ENCODE measurements at places on chromosomes 12 and 14.

DNA sequence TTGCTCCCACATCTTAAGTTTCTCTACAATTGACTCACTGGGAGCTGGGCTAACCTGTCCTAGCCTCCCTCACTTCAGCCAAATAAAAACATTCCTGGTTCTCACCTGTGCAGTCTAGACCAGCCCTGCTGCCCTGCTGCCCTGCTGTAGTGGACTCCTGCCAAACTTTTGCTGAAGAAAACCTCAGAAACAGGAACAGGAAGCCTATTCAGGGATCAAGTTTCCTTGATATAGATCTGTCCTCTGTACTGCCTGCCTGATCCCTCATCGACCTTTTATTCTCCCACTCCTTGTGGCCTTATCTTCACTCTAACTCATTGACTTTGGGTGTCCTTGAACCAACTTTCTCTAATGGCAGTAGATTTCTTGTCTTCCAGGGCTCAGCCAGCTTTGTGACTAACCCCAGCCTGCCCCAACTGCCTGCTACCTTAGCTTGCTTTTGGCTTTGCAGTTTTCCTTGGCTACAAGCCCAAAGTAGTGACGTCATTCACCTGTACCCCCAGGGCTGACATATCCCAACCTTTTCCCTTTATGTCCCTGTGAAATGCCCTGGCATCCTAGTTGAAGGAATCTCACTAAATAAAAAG lies 234.8 kb downstream of the DUSP6 start:
- no peak for DNase-seq

DNA sequence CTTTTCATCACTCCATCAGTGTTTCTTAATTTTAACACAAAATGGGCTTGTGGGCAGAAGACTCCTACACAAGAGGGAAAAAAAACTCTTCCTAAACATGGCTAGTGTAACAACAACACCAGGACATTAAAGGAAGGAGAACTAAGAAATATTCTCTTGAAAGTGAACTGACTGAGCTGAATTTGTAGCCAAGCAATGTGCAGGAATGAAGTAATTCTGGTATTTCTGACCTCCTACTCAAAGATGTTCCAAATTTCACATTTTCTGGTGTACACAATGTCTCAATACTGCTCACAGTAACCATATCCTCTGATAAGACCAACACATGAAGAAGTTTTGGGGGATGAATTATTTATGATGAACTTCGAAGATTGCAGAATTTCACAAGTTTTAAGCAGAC lies 357.3 kb downstream of the DUSP6 start:
- no peak for DNase-seq

- DNase-seq, result no peak
These were observed 40.6 kb upstream of the GLIPR1 start for GRCh38 chr12:75439930-75440329.

DNA sequence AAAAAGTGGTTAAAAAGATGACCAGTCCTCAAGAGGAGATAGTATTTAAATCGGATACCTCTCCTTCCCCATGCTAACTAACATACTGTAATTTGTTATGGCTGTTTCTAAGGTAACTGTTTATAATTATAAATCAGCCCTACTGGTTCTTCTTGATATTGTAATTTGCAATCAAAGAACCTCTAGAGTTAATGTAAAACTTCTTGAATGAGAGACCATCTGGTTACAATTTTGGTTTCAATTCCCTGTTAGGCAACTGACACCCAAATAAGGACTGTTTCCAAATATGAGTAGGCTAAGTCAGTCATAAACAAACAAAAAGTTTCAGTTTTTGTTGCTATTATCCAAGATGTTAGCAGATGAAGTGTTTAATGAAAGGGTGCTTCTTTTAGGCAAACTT lies 120.2 kb upstream of the DNM1L start:
- no peak for DNase-seq

DNA sequence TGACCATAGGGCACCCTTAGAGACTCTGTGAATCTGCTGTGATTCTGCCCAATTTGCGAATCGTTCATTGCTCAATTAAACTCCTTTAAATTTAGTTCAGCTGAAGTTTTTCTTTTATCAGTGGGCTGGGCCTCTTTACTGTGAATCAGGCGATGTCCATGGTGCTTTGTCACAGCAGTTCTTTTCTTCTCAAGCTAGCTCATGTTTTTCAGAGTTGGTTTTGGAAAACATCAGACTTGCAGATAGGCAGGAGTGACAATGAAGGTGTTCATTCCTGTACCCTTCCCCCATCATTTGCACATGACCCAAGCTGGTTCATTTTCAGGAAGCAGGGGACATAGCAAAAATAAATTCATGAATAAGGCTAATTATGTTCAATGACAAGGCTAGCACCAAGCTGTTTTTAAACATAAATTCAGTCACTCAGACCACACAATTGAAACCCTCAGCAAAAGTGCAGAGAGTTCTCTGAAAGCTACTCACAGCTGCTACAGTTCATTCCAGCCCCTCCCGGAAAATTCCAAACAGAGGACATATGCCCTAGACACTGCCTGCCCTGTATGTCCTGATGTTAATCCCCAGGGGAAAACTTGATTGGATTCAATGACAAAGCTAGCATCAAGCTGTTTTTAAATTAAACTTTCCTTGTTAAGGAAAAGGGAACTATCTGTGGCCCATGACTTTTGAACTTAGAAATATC lies 383.3 kb downstream of the C12orf75 start:
- DNase-seq, result no peak

GRCh38 chr12:125687820-125688219 lies 622.6 kb downstream of the AACS start:
- no peak for DNase-seq

DNA sequence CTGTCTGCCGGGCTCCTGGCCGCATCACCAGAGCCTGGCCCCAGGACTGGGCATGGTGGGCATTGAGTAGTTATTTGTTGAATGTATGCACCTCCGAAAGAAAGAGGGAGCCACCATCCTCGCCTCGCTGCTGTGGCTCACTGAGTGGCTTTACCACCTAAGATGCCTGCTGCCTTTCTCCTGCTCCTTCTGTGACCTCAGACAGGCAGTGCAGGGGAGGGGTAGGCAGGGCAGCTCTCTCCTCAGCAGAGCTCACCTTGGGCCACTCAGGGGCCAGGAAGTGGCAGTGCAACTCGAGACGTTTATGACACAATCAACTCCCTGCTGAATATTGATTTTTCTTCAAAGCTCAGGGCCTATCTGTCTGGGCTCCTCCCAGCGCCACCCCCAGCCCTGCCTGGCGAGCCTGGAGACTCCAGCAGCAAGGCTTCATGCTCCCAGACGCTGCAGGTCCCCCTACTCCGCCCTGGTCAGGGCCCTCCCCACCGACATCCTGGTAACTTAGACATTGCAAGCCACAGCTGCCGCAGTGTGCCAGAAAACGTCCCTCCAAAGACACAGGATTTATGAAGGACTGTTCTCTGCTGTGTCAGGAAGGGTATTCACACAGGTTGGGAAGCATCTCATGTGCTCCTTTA lies 84.3 kb upstream of the DIO3 start:
- DNase-seq, result no peak

DNA sequence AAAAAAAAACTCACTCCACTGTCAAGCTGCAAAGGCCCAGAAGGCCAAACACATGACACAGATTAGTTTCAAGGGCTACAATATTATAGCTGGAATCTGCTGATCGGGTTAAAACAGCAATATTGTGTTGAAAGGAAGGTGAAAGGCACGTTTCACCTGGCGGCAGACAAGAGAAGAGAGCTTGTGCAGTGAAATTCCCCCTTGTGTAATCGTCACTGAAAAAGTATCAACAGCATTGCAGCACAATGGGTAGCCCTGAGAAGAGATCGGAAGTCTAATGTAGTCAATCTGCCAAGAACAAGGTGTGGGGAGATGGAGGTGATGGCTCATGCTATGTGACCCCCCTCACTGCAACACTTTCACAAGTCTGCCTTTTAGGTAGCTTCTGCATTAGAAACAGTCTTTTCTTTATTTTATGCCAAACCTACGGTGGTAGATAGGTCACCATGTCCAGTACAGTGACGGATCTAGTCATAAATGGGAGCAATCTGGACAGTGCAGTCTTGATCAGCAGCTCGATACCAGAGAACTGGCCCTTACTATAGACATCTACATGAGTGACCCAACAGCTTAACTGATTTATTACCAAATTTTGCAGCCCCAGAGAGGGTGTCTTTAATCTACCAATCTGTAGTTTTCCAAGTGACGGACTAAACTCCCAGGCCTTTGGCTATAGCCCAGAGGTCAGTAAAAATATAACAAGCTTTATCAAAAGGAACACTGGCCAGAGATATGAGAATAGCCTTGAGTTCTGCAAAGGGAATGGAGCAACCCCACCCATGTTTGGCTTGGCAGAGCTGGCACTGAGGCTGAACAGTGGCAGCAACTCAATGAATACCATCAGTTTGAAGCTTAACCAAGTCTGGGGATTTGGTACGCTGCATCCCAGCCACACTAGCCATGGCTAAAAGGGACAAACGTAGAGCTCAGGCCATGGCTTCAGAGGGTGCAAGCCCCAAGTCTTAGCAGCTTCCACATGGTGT lies 35.4 kb downstream of the SPTSSA start:
- DNase-seq, result no peak

DNA sequence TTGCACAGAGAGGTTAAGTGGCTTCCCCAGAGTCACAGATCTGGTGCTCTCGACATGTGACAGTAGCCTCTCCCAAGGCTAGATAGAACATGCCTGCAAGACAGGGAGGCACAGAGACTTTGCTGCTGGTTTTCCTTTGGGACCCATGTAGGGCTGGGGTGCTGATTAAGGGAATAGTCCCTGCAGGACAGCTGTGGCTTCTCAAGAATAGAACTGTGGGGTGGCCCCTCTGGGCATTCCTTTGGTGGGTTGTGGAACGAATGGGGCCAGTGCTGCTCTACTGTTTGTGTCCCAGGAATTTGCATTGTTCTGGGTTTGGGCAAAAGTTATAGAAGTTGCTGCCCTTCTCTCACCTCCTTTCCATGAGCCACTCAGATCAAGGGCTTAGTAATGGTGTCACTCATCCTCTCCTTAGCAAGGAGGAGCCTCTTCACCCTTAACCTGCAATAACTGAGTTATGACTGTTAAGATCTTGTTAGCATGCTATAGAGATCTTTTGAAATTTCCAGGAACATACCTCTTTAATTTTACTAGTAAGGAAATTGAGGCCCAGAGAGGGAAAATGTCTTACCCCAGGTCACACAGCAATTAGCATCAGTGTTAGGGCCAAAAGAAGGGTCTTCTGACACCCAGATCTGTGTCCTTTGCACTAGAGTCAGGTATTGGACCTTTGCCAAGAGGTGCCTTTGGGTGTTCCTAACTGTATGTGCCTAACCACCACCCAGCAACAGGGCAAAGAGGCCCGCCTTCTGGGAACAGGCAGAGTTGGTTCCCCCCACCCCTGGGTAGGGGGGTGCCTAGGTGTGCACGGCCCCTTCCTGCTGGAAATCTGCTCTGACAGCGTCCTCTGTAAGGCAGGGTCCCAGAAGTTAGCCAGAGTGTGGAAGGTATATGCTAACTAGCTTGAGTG lies 31.4 kb downstream of the CD9 start:
- no peak for DNase-seq

GRCh38 chr12:21718944-21719650 lies 55.4 kb downstream of the KCNJ8 start:
- no peak for DNase-seq

GRCh38 chr12:107845980-107846659 lies 71.6 kb downstream of the ASCL4 start:
- no peak for DNase-seq

- DNase-seq, result no peak
These were observed 14.4 kb downstream of the ASCL4 start for GRCh38 chr12:107788690-107789458.

DNA sequence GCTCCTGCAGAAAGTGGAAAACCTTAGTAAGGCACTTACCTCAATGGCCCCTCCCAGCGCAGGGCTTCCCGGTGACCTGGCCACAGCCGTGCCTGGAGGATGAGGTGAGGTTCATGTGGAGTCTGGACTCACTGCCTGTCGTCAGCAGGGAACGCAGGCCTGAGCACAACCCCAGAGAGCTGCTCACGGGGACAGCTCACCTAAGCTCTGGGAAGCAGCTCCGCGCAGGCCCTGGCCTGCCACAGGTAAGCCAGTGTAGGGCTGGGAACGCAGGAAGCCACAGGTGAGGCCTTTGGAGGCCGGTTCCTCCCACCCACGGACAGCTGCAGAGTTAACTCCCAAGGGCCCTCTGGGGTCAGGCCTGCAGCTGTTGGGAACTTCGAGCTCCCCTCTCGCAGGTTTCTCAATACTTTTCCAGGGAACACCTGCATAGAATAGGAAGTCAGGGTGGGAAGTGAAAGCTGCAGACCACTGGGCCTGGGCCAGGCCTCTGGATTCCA lies 32.7 kb downstream of the ANAPC7 start:
- DNase-seq, result no peak

GRCh38 chr12:42762395-42762925 lies 172.9 kb upstream of the PRICKLE1 start:
- no peak for DNase-seq

- DNase-seq, result no peak
These were observed 106.2 kb upstream of the RPH3A start for GRCh38 chr12:112685321-112685720.

- DNase-seq, result no peak
These were observed 133.8 kb upstream of the CLEC14A start for GRCh38 chr14:38389681-38390080.

DNA sequence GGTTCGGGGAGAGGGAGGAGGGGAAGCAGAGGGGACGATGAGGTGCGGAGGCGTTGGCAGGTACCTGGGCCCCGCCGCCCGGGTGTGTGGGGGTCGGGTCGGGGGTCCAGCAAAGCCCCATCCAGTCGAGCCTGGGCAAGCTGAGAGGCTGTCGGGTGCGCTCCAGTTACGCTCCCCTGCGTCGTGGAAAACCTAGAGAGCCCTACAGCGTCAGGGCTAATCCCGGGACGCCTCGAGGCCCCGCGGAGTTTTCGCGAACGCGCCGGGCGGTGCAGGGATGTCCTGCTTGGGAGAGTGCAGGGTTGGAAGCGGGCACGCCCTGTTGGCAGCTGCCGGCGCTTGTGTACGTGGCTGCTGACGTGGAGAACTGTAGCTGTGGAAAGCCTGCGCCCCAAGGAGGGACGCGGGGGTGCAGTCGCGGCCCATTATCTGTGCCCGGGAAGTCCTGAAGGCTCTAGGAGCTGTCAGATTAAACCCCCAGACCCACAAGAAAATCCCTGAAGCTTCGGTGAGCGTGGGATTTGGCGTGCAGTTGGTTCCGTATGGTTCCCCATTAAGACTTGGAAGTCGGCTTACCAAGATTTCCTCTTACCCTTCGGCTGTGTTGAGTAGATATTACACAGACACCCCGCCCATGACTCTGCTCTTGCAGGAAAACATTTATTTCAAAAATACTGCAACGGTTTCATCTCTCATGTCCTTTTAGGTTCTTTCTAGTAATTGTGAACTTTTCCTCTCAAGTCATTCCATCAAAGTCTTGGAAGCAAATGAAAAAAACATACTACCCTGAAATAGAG lies 11.3 kb upstream of the SLC38A2 start:
- DNase-seq, result no peak

GRCh38 chr12:52600941-52601481 lies at the start of gene KRT72:
Gene KRT72, minus strand, starts transcription at chr12:52601463. Its CDS starts 11 bp downstream, at chr12:52601452.
- no peak for DNase-seq
